ENCODE measurements at places on chromosomes 13 and 19. TPM values are rescaled to one million over a fixed set of nuclear protein-coding genes. Genes with fewer than 3 reads are reported as not detected.

- no peaks in the 10 kb centered on the region for H3K36me3 ChIP-seq
- no peak overlapping the region for H3K27ac ChIP-seq
- H3K4me1 ChIP-seq: no peaks in the 10 kb centered on the region
- H3K4me3 ChIP-seq: no peak overlapping the region
- no peaks in the 10 kb centered on the region for H3K27me3 ChIP-seq
Observed at GRCh38 chr13:40776681-40777165, 5.7 kb upstream of the MRPS31 start.

GRCh38 chr13:20230913-20231838 lies 943 bp downstream of the GJB6 start:
- no peaks in the 10 kb centered on the region for H3K27me3 ChIP-seq
- H3K36me3 ChIP-seq: no peaks in the 10 kb centered on the region
- DNase-seq: no peak
- H3K4me1 ChIP-seq: peaks cover 2% of the 10 kb centered on the region

DNA sequence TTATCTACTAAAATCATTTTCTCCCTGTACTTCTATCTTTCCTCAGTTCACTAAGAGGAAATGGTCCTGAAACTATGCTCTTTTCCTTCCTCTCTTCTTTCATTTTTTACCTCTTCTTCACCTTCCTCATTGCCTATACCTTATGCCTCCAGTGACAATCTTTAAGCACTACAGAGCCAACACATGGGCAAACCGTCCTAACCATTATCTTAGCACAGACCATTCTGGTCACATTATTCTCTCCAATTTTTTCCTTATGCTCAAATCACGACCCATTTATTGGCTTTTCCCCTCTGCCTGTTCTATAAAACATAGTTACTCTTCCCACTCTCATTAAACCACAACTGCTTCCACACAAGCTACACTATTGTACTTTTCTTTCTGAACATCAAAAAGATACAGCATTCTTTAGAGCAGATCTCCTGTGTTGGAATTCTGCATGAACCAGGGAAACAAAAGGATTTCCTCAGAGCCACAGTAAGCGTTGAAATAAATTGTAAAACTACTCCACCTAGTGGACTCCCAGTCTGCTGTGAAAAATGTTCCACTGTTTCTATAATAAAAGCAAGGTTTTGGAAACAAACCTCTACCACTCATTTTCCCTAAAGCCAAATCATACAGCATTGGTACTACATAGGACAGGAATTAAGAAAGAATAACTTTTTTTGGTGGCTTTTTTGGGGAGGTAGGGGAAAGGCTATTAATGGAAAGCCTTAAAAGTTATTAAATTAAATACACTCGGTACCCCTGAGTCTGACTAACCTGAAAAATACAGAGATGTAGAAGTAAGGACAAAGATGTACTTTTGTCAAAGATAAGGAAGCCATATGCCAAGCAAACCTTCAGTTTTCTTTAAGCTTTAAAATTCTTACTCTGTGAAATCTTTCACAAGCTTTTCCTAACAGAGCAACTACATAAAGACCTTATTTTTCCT lies 19.5 kb downstream of the NUFIP1 start:
- no peak overlapping the region for H3K4me3 ChIP-seq
- no peaks in the 10 kb centered on the region for H3K4me1 ChIP-seq
- no peaks in the 10 kb centered on the region for H3K27me3 ChIP-seq
- no peak overlapping the region for H3K27ac ChIP-seq

DNA sequence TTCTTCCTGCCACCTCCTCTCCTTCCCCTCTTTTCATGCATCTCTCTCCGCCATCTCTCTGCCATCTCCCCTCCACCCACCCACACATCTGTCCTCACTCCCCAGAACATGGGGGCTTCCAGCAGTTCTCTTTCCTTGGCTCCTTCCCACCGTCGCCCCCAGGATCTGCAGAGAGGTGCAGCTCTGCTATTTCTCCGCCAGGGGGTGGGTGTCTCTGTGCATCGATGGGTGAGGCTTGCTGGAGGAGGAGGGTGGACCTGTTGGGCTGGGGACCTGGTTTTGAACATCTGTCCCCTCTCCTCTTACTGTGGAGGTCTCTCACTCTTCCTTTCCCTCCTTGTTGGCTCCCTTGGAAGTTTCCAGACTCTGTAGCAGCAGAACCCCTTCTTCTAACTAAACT lies 51.7 kb downstream of the MYH14 start:
- no peaks in the 10 kb centered on the region for H3K27me3 ChIP-seq
- no peak overlapping the region for H3K4me3 ChIP-seq
- no peaks in the 10 kb centered on the region for H3K4me1 ChIP-seq
- H3K36me3 ChIP-seq: no peaks in the 10 kb centered on the region

DNA sequence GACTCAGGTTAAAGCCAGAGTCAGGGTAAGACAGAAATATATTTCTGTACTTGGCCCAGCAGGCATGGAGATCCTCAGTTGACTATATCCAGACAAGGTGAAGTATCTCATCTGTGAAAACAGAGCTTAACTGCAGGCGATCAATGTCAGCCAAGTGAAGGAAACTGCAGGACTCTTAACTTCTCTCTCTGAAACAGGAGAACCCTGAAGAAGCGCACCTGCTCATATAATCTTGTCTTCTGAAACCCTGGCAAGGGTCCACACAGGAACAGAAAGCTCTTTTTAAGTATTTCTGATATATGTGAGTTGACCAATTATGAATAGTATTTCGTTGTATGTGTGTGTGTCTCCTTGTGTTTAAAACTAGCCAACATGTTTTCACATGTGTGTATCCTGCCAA lies 504.8 kb upstream of the SLITRK5 start:
- H3K4me1 ChIP-seq: no peaks in the 10 kb centered on the region
- no peak for DNase-seq
- no peak overlapping the region for H3K27ac ChIP-seq
- no peak overlapping the region for H3K4me3 ChIP-seq
- no peaks in the 10 kb centered on the region for H3K36me3 ChIP-seq

- DNase-seq: no peak
- no peaks in the 10 kb centered on the region for H3K27me3 ChIP-seq
- H3K4me3 ChIP-seq: no peak overlapping the region
- H3K27ac ChIP-seq: no peak overlapping the region
- H3K36me3 ChIP-seq: no peaks in the 10 kb centered on the region
Observed at GRCh38 chr13:93320942-93321341, 94.3 kb downstream of the GPC6 start.

DNA sequence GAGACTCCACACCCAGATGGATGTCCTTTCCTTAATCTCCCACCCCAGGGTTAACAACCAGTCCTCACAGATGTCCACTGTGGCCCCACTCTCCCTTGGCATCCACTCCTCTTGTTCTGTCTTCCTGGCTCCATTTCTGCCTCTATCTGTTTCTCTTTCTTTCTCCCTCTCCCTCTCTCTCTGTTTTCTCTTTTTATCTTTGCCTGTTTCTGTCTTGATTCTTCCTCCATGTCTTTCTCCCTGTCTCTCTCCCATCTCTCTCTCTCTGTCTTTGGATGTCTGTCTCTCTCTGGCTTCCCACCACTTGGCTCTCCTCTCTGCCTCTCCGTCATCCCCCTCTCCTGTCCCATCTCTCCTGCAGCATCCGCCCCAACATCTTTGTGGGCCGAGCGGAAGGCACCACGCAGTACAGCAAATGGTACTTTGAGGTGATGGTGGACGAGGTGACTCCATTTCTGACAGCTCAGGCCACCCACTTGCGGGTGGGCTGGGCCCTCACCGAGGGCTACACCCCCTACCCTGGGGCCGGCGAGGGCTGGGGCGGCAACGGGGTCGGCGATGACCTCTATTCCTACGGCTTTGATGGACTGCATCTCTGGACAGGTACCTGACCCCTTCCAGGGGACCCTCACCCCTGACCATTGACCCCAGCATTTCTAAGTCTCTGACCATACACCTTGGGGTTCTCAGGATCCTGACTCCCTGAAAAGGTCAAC lies 24.4 kb downstream of the RYR1 start:
- H3K4me3 ChIP-seq: no peak overlapping the region
- H3K27ac ChIP-seq: no peak overlapping the region
- H3K36me3 ChIP-seq: no peaks in the 10 kb centered on the region
- DNase-seq: no peak

DNA sequence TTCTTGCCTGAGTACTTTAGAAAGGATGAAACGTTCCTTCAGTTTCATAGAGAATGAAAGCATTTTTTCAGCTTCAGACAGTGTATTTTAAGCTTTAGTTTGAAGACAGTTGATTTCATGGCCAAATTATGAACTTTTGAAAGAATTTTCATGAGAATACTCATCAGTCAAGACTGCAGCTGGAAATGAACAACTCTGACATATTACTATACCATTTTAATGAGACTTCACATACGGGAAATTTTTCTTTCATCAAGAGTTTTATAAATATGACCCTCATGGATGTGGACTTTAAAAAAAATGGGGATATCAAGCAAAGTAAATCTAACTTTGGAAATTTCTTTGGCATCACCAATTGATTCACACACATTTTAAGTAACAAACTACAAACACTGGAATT lies 6.4 kb downstream of the LATS2 start:
- H3K27ac ChIP-seq: no peak overlapping the region
- no peak overlapping the region for H3K4me3 ChIP-seq
- DNase-seq: no peak
- H3K27me3 ChIP-seq: no peaks in the 10 kb centered on the region
- no peaks in the 10 kb centered on the region for H3K36me3 ChIP-seq
- H3K4me1 ChIP-seq: peaks cover 15% of the 10 kb centered on the region

DNA sequence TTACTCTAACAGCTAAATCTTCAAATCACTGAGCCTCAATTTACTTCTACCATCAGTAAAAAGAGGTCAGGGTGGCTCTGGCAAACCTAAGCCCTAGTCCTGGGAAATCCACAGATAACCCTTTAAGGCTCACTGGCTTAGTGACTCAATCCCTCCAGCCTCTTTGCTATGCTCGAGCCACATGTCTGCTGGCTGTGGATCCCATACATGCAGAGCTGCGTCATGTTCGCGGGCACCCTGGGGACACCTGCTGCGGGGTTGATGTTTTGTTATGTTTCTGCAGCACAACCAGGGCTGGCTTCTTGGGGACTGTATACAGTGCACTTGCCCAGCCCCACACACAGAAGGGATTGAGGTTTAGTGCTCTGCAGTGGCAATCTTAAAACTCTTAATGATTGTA lies 41.6 kb upstream of the C13orf42 start:
- no peak overlapping the region for H3K4me3 ChIP-seq
- H3K27ac ChIP-seq: no peak overlapping the region
- no peaks in the 10 kb centered on the region for H3K36me3 ChIP-seq
- H3K4me1 ChIP-seq: no peaks in the 10 kb centered on the region
- H3K27me3 ChIP-seq: no peaks in the 10 kb centered on the region

DNA sequence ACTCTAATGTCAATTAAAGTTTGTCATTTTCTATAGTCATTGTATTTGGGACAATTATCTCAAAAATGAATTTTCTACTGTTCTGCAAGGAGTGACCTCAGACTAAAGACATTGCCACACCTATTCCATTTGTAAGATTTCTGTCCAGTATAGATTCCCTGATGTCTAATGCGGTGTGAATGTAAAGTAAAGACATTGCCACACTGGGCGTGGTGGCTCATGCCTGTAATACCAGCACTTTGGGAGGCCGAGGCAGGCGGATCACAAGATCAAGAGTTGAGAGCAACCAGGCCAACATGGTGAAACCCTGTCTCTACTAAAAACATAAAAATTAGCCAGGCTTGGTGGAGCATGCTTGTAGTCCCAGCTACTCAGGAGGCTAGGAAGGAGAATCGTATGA lies 13.8 kb upstream of the ZNF83 start:
- no peak overlapping the region for H3K27ac ChIP-seq
- H3K36me3 ChIP-seq: no peaks in the 10 kb centered on the region
- no peaks in the 10 kb centered on the region for H3K27me3 ChIP-seq
- H3K4me1 ChIP-seq: no peaks in the 10 kb centered on the region
- H3K4me3 ChIP-seq: no peak overlapping the region

DNA sequence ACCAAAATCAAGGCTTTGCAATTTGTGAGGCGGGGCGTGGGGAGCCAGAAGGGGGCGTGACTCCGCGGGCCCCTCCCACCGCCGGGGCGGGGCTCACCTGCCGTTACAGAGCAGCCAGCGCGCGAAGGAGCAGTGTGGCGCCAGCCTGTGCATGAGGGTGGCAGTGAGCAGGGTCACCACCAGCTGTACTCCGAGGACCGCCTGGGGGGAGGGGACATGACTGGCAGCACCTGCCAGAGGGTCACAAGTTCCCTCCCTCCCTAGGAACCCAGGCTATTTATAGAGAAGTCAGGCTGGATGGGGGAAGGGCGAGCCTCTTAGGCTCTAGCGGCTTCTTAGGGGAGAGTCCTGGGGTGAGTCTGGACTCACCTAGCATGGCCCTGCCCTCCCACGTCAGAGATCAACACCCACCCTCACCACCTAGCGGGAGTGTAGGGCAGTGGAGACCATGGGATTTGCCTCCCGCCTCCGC lies 3.6 kb downstream of the TMEM161A start:
- H3K27ac ChIP-seq: no peak overlapping the region
- no peaks in the 10 kb centered on the region for H3K36me3 ChIP-seq
- H3K4me3 ChIP-seq: no peak overlapping the region
- DNase-seq: no peak

DNA sequence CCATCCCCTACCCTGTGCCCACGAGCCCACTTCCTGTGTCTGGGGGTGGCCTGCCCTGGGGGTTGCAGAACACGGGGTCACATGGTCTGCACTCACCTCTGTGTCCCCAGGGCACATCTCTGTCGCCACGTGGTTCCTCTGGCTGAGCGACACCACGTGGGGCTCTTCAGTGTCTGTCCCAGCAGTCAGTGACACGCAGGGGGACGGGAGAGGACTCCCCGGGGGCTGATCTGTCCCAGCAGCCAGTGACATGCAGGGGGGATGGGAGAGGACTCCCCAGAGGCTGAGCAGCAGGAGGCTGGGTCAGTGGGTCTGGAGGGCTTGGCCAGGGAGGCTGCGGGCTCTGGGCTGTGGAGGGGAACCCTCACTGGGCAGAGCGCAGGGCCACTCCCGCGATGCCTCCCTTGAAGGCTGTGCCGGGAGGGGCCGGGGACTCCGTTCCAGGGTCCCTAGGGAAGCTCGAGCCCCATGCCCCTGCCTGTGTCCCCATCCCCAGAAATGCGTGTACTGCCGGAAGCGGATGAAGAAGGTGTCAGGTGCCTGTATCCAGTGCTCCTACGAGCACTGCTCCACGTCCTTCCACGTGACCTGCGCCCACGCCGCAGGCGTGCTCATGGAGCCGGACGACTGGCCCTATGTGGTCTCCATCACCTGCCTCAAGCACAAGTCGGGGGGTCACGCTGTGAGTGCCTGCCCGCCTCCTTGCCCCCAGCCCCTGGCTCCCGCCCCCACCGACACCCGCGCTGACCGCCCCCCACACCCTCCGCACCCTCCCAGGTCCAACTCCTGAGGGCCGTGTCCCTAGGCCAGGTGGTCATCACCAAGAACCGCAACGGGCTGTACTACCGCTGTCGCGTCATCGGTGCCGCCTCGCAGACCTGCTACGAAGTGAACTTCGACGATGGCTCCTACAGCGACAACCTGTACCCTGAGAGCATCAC lies 174.8 kb downstream of the KDM4B start:
- no peaks in the 10 kb centered on the region for H3K27me3 ChIP-seq
- H3K27ac ChIP-seq: no peak overlapping the region
- no peaks in the 10 kb centered on the region for H3K4me1 ChIP-seq

Gene GFY
- total RNA-seq: not detected

Gene NUDT19
- total RNA-seq: 7.6 TPM

Gene CEACAM20
- total RNA-seq: not detected

Gene CD177
- total RNA-seq: 0.17 TPM

Gene TEAD2
- total RNA-seq: 56.3 TPM

Gene CACNG8
- total RNA-seq: not detected

Gene TPTE2
- total RNA-seq: not detected

Gene DHDH
- total RNA-seq: not detected

Gene ETV2
- 2.3 TPM for total RNA-seq
